Amniotic epithelial cell (primary cell): ENCODE measurements at places on chromosomes 11 and 22.

DNA sequence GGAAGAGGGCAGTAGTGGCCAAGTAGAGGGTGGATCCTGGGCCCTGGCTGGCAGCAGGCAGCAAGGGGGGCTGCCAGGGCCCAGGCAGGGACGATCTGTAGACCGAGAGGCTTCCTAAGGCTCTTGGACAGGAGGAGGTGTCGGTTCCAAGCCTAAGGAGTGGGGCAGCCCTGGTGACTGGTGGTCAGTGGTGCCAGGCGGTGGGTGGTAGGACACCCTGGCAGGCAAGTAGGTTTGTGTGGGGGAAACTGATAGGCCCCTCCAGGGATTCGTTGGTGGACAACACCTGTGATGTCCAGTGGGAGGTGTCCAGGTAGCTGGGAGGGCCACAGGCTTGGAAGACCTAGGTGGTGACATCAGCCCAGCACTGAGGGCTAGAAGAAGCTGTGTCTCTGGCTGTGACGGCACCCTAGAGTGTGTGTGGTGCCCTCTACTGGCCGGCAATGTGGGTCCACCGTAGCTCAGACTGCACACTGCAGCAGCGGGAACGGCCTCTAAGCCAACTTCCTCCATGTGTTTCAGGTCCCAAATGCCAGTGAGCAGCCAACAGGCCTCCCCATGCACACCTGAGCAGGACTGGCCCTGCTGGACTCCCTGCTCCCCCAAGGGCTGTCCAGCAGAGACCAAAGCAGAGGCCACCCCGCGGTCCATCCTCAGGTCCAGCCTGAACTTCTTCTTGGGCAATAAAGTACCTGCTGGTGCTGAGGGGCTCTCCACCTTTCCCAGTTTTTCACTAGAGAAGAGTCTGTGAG lies 9.4 kb upstream of the SAMM50 start:
- DNase-seq: peak; percentile 54

GRCh38 chr22:49008682-49009235 lies 818.9 kb downstream of the BRD1 start:
- DNase-seq: no peak

DNA sequence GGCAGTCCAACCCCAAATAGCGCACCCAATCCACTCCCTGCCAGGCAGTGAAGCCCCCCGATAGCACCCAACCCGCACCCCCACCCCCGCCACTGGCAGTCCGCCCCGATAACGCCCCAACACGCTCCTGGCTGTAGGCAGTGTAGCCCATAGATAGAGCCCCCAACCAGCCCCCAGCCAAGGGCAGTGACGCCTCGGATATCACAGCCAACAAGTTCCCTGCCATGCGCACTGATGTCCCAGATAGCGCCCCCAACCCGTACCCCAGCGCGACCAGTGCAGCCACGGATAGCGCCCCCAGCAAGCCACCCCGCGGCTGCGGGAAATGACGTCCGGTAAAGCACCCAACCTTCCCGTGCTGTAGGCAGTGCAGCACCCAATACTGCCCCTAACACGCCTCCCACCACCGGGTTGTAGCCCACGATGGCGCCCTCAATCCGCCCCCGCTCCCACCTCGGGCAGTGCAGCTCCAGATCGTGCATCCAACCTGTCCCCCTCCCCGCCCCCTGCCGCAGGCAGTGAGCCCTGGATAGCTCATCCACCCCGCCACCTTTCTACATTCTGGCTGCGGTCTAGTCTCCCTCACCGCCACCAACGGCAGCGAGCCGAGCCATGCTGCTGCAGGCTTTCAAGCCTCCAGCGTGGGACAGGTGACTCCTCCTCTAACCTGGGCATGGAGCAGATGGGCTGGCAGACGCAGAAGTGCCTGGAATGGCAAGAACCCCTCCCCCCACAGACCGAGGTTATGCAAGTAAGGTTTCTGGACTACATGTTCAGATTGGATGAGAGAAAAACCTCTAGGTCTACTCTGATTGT lies 625 bp downstream of the RFPL2 start:
- DNase-seq: peak; percentile 2

GRCh38 chr11:113113801-113114704 lies 152.8 kb downstream of the NCAM1 start:
- peak; percentile 63 for DNase-seq

DNA sequence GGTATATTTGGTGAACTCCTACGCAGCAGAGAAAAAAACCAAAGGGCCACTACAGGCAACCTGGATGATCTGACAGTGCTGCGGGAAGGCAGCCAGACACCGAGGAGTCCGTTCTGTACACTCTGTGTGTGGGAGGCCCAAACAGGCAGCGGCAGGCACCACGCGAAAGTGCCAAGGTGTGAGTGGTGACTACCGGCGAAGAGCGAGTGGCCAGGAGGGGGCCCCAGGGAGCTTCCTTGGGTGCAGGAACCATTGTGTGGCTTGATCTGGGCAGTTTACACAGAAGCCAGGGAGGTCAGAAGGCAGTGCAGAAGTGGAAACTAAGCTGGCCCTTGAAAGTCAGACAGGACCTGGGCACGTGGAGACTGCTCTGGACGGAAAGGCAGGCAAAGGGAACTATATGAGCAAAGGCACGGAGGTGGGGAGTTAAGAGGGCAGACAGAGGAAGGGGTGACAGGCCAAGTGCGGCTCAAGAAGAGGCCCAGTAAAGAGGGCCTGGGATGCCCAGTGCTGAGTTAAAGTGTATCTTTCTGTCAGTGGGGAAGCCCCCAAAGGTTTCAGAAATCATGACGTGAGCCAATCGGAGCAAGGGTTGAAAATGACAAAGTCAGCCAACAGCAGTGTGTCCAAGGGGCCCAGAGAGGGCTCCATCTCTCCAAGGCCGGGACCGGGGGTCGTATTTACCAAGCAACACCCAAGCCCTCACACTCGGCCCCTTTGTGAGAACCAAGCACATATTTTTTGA lies 10.6 kb downstream of the TMEM184B start:
- peak; percentile 50 for DNase-seq

DNA sequence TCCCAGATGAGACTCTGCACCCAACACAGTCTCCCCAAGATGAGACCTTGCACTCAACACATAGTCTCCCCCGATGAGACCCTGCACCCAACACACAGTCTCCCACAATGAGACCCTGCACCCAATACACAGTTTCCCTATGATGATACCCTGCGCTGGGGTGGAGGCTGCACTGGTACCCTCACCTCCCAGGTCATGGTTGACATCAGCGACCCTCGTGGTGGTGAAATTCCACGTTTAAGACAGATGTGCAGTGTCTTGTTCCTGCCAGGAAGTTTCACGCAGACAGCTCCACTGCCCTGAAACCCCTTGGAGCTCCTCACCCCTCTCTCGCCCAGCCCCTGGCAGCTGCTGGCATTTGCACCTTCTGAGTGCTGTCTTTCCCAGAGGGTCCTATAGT lies 9.5 kb downstream of the MUC5AC start:
- DNase-seq: no peak
